ENCODE measurements at places on chromosomes 2 and 18.

- no peak for DNase-seq
Measured at GRCh38 chr2:113716291-113716690, 40.2 kb downstream of the SLC35F5 start.

- no peak for DNase-seq
Measured at GRCh38 chr2:37855283-37856041, 69.6 kb upstream of the RMDN2 start.

GRCh38 chr2:39942950-39943349, 163.9 kb upstream of the THUMPD2 start:
- no peak for DNase-seq

DNA sequence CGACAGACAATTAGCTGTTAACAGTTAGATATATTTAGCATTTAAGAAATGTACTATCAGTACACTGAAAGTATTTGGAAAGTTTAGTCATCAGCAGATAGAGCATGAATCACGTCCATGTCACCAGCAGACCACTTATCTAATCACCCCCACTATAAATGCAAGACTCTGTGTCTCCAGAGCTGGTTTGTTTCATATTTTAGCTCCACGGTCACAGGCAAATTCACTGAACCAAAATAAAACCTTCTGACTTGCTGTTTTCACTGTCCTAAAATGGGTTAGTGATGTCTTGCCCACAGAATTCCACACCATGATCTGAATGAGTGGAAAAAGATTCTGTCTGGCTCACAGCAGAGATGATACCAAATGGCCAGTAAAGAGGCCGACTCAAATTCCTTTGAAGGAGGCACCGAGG, 64.9 kb downstream of the CDH2 start:
- DNase-seq: no peak

DNA sequence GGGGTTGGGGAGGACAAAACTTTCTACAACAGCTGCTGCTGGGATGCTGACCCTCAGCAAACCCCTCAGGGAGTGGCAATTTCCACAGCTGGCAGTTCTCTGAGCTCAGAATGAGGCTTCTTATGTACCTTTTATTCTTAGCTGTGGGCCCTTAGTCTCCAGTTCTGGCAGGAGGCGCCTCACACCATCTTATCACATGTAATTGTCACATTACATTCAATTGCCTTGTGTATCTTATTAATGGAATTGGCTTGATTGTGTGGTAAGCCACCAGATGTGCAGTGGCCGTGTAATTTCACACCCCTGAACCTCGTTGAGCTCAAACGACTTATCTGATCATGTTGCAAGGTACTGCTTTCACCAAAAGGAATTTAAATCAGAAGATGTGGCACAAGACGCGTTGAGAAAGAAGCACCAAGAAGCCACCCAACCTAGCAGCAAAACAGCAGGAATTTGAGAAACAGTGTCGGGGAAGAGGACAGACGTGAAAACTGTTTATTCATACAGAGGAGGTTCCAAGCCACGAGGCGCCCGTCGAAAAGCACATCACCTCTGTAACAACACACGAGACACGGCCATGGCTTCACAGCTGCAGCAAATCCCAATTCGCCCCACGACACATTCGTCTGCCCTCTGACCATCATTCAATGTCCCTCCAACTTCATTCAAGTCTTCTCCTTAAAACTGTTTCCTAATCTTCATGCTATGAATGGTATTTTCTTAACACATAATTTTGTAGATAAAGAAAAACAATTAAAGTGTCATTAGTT, 53.6 kb upstream of the LPIN2 start:
- DNase-seq: no peak
